ENCODE measurements at places on chromosomes 4 and X.

DNA sequence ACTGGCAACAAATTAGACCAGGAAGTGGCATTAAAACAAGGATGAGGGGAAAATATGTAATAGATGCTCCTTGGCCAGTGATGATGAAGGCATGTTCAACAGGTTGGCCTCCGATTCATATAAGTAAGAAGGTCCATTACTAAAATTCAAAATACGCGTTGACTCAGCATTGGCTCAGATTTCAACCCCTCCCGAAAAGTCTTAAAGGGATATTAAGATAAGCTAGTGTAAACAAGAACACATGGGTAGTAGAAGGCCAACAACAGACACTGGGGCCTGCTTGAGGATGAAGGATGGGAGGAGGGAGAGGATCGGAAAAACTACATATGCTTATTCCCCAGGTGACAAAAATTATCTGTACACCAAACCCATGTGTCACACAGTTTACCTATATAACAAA, 19.1 kb upstream of the LAP3 start:
- DNase-seq = no peak

DNA sequence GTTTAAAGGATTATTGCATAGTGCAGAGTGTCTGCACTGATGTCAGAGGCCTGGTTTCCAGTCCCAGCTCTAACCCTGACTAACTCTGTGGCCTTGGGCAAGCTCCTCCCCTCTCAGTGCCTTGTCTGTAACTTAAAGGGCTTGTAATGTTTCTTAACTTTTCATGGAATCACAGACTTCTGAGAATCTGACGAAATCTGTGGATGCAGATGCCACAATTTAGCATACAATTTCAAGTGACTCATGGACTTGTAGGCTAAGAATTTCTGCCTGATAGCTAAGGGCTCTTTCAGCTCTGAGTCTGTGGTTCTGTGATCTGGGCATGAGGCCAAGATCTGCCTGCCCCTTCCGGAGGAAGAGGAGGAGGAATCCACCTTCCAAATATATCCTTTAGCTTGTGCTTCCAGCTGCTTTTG, 236.9 kb downstream of the AR start:
- DNase-seq = peak; percentile 96

DNA sequence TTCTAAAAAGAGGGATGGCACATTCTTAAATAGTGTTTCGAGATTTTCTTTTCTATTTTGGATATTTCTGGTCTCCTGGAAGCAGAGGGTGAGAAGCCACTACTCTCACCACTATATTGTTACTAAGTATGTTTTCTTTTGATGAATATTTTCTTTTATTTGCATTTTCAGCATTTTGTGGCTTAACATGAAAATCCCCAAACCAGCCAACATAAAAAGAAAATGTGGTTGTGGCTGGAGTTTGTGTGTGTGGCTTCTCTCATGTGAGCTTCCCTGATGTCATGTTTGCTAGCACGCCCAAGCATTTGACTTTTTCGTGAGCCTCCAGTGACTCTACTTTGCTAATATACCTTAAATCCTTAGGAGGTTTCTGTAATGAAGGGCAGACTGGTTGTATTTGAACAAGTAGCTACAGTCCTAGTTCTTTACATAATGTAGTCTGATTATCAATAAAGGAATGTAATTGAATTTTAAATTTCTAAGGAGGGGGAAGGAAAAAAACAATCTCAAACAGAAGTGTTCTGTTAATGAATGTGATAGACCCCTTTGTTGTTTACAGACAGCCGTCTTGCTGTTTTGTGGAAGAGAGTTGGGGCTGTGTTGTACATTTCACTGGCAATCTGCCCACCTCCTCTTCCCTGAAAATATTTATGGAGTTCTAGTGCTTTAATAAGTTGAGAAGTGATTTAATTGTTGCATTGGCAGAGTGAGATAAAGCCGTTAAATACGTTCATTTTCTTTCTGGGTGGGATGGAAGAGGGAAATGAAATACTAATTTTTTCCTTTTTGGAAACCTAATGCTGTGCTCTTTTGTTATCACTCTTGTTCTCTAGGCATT, 114.6 kb downstream of the ARHGAP10 start:
- no peak for DNase-seq

GRCh38 chrX:136627409-136627808, 20.5 kb upstream of the CD40LG start:
- DNase-seq = no peak

DNA sequence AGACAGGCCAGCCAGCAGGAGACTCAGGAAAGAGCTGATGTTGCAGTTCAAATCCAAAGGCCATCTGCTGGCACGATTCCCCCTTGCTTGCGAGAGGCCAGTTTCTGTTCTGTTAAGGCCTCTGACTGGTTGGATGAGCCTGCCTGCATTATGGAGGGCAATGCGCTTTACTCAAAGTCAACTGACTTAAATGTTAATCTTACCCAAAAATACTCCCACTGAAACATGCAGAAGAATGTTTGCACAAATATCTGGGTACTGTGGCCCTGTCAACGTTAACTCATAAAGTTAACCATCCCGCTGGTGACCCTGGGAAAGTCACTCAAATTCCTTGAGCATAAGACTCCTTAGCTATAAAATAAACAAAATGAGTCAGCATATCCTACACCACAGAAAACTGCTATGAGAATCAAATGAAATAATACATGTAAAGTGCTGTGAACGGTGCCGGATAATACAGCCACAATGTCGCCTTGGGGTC, 326.4 kb downstream of the EVC2 start:
- peak; percentile 61 for DNase-seq

GRCh38 chr4:10175626-10176025, 59.0 kb upstream of the WDR1 start:
- DNase-seq = no peak

GRCh38 chr4:176099314-176099713, 33.7 kb downstream of the WDR17 start:
- DNase-seq = no peak

GRCh38 chrX:68789966-68790365, 38.9 kb upstream of the EFNB1 start:
- DNase-seq = no peak

GRCh38 chr4:10417740-10418139, 39.5 kb downstream of the ZNF518B start:
- DNase-seq = no peak

All from astrocyte of the spinal cord (primary cell).